Fibroblast of gingiva (primary cell): ENCODE measurements at places on chromosomes 16 and 17.
A peak's percentile ranks its signal among the peaks of the same experiment; 100 is the strongest.

GRCh38 chr16:711548-712320 is 3.2 kb upstream of the METRN start:
- DNase-seq, result peak; percentile 48

DNA sequence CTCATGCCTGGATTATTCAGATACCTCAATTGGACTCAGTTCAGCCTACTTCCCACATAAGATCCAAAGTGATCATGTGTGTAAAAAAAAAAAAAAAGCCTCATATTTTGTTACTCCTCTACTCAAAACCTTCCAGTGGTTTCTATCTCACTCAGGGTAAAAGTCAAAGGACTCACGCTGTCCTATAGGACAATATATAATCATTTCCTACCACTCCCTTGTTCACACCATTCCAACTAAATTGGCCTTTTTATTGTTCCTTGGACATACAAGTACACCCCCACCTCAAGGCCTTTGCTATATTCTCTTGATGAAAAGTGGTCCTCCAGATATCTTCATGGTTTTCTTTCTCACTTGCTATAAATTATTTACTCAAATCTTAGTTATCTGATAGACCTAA is 99.2 kb downstream of the USP32 start:
- no peak for DNase-seq

- DNase-seq, result no peak
These were observed 30.1 kb downstream of the ADCY9 start for GRCh38 chr16:4086153-4086552.

DNA sequence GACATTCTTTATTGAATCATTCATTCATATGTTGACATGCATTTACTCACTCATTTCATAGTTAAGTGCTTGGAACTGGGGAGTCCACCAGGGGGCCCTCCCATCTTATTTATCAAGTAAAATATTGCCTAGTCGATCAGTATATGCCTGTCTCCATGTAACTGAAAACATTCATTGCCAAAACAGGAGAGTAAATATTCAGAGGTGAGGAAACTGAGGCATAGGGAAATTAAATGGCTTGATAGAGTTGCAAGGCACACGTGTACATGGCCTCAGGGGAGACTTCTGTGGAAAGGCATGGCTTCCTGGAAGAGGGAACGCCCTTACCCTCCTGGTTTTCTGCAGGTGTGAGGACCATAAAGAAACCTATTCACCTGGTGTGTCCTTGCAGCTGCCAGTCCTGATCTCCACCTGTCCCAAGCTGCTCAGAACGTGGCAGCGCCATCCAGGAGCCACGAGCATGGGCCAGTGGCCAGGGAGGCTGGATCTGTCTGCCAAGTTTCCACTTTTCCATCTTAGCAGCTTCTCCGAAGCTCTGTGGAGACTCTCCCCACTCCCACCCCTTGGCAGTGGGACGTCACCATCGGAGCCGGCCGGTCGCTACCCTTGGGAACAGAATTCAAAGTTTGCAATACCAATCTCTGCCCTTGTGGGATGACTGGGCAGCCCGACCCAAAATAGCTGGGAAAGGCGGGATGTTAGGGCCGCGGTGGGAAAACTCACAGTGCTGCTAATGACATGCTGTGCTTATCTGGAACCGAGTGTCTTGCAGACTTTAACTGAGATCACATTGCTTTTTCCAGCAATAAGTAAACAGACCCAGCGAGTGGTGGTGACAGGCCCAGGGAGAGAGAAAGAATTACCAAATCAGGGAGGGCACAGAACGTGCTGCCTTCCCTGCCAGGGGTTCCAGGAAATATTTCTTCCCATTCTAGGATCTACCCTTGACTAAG is 4.1 kb upstream of the C1QTNF1 start:
- peak; percentile 79 for DNase-seq

GRCh38 chr17:40622509-40622928 is 25.1 kb downstream of the SMARCE1 start:
- no peak for DNase-seq

DNA sequence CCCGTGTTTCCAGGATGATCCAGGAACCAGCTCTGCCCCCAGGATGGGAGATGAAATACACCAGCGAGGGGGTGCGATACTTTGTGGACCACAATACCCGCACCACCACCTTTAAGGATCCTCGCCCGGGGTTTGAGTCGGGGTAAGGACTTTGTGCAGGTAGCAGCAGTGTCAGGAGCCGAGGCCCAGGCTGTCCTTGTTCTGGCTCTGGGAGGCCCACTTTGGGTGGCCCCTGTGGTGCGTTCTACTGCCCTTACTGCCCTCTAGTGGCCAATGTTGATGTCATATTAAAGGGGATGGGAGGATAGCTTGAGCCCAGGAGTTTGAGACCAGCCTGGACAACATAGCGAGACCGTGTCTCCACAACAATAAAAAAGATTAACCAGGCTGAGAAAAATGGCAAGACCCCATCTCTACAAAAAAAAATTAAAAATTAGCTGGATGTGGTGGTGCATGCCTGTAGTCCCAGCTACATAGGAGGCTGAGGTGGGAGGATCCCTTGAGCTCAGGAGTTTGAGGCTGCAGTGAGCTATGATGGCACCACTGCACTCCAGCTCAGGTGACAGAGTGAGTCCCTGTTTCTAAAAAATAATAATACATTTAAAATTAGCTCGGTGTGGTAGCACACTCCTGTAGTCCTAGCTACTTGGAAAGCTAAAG is 20.9 kb upstream of the CLEC18A start:
- DNase-seq, result peak; percentile 49

- no peak for DNase-seq
These were observed 18.0 kb downstream of the GRB7 start for GRCh38 chr17:39755554-39756379.

DNA sequence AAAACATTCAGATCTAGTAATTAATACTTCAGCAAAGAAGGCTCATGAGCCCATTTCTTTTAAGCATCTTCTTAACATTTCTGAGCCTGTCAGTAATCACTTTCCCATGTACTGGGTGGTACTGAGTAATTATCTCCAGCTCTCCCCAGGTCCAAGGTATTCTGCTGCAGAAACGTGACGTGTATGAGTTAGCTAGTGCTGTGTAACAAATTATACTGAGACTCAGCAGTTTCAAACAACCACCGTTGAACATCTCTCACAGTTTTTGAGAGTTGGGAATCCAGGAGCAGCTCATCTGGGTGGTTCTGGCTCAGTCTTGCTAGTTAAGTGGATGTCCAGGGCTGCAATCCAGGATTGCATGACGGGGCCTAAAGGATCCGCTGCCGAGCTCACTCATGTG is 25.2 kb downstream of the C16orf95 start:
- DNase-seq, result no peak

DNA sequence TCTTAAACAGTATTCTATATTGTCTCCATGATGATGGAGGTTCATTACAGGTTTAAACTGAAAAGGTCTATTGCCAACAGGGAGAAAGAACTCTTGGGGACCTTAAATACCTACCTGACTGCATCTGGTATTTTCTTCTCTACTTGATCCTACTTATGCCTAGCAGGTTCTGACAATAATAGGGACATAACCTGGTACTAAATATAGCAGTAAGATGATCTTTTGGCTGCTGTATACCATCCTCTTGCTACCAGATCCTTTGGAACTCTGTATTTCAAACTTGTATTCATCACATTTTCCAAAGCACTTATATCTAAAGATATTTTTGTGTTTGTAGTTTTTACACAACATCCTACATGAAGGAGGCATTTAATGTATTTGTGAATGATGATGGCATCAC is 146.5 kb upstream of the CORO6 start:
- DNase-seq, result no peak

DNA sequence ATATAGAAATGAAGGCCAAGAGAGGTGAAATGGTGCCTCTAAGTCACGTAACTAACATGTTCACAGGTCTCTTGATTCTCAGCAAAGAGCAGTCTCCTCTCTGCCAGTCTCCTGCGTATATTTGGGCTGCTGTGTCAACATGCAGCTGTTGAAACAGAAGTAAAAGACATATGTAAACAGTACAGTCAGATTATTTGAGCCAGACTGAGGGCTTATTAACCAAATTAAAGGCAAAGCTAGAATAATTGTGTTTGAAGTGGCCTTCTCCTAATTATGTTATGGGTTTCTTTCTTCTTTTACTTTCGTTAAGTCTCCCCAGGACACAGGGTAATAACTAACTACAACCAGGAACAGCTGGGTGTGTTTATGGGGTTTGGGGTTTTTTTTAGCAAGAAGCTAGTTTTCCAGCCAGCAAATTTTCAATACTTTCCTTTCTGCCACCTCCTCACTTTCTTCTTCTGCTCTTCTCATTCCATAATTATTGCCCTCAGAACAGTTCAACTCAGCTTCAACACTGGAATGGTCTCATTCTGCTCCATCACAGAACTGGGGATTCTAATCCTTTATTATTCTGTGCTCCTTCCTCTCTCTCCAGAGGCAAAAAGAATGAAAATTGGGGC is 18.4 kb downstream of the G6PC1 start:
- no peak for DNase-seq

GRCh38 chr16:74773446-74774222 is 986 bp downstream of the FA2H start:
- no peak for DNase-seq

DNA sequence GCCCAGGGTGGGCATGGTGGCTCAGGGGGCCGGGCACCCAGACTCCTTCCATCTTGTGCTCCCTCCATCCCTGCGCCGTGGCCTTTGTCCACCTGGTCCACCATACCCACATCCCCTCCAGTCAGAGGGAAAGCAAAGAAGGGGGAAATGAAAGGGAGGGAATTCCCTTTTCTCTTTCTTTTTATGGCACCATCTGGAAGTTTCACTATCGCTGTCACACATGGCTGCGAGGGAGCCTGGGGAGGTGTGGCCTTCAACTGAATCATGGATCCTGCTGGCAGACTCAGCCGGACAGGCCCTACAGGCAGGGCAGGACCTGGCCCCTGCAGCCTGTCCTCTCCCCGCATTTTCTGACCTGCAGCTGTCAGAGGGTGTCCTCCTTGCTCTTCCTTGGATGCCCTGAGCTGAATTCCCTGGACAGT is 6.2 kb downstream of the SLC12A3 start:
- DNase-seq, result peak; percentile 12

DNA sequence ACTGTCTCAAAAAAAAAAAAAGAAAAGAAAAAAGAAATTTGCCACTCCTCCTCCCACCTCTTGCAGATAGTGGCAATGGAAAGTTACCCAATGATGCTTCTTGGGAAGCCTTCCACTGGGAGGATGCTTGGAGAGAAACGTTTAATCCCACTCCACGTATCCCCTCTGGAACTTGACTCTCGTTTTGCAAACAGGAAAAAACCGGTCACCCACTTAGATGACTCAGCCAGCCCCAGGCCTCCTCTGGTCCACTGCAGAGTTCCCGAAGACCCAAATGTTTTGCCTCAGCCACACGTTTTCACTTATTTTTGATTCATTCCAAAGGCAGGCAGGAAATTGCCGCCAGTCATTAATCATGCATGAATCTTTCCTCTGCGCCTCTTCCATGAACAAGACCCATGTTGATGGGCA is 9.3 kb upstream of the TNFRSF17 start:
- peak; percentile 97 for DNase-seq

DNA sequence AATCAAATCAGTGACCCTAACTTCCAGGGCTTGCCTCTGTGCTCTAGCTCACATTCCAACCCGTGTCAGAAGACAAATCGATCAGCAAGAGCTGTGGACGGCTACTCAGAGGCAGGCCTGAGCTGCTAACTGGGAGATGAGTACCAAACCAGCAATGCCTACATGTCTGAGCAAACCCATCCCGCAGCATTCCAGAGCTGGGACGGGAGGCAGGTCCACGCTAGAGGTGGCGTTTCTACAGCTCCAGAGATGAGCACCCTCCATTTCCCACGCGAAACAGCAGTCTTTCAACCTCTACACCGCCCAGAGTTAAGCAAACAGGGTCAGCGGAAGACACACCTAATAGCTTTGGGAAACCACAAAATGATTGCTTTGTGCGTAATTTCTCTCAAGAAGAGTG is 6.5 kb downstream of the NXN start:
- DNase-seq, result no peak

GRCh38 chr17:1648173-1648962 is 1.3 kb downstream of the RILP start:
- DNase-seq, result no peak

DNA sequence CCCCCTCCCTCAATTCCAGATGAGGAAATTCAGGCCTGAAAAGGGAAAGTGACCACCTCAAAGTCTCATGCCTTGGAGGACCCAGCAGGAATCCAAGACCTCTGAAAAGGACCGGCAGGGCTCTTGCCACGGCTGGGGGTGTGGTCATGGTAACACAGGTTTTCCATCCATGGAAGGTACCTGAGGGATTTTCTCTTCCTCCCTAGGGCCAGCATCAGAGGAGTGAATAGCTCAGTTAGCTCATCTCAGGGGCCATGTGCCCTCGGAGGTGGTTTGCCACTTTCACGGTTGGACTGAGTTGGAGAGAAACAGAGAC is 1.3 kb downstream of the CIITA start:
- no peak for DNase-seq

DNA sequence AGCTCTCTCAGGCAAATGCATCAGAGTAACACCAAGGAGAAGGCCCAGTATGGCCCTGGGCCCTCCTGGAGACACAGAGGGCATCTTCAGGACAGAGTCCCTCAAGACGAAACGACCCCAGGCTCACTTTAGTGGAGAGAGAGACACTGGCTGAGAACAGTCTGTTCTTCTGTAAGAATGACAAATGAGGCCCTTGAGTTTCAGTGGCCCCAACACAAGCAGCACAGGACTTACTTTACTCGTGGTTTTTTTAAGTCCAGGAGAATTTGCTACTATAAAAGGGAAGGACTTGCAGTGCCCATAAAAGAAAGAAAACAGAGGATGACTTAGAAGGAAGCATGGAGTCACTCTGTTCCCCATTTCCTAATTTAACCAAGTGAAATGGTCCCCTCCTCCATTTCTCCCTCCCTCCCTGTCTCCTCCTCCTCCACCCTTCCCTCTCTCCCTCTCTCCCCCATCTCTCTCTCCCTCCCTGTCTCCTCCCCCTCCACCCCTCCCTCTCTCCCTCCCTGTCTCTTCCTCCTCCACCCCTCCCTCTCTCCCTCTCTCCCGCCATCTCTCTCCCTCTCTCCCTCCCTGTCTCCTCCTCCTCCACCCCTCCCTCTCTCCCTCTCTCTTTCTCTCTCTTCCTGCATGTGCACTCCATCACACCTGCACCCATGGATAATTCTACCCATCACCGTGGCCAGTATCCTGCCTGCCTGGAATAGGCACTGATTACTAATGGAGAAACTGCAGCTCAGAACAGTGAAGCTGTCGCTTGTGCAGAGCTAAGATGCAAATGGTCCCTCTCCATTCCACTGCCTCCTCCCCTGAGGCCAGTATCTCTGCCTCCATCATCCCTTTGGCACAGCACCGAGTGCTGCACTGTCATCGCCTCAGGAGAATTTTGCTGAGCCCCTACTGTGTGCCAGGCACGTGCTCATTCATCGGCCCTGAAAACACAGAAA is 47.3 kb upstream of the RBFOX3 start:
- DNase-seq, result no peak

- DNase-seq, result no peak
These were observed 422.1 kb upstream of the SALL1 start for GRCh38 chr16:51573191-51573590.

GRCh38 chr16:22189473-22190080 is 16.5 kb upstream of the EEF2K start:
- DNase-seq, result peak; percentile 29

GRCh38 chr16:28257256-28257655 is 35.1 kb upstream of the SBK1 start:
- no peak for DNase-seq

- DNase-seq, result peak; percentile 77
These were observed 242.1 kb upstream of the GSE1 start for GRCh38 chr16:85370881-85371651.

GRCh38 chr17:58358408-58359172 is 6.6 kb upstream of the SUPT4H1 start:
- DNase-seq, result no peak

GRCh38 chr16:46719528-46719927 is 28.6 kb downstream of the MYLK3 start:
- DNase-seq, result no peak
